Karpas-422 (cell line): ENCODE measurements at places on chromosomes 13 and 19. TPM values are rescaled to one million over a fixed set of nuclear protein-coding genes. Genes with fewer than 3 reads are reported as not detected.
A peak's percentile ranks its signal among the peaks of the same experiment; 100 is the strongest.

DNA sequence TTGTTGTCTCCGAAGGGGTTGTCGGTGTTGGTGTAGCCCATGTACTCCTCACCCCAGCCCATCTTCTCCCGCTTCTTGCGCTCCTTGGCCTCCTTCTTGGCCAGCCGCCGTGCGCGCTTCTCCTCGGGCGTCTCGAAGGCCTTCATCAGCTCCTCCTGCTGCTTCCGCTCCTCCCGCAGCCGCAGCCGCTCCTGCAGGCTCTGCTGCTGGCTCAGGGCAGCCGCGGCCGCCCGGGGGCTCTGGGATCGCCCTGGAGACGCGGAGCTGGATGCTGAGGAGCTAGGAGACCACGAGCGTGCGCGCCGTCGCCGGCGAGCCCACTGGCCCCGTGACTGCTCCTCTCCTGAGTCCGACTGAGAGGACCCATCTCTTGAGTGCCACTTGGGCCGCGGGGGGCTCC lies 2.9 kb downstream of the CACTIN start:
- H3K4me3 ChIP-seq: no peak overlapping the region
- peaks cover 18% of the 10 kb centered on the region for H3K4me1 ChIP-seq
- DNase-seq: no peak

GRCh38 chr19:1882089-1882785 lies 3.1 kb downstream of the ABHD17A start:
- H3K4me1 ChIP-seq: peaks cover 22% of the 10 kb centered on the region
- H3K4me3 ChIP-seq: no peak overlapping the region
- H3K27ac ChIP-seq: no peak overlapping the region
- no peaks in the 10 kb centered on the region for H3K27me3 ChIP-seq

DNA sequence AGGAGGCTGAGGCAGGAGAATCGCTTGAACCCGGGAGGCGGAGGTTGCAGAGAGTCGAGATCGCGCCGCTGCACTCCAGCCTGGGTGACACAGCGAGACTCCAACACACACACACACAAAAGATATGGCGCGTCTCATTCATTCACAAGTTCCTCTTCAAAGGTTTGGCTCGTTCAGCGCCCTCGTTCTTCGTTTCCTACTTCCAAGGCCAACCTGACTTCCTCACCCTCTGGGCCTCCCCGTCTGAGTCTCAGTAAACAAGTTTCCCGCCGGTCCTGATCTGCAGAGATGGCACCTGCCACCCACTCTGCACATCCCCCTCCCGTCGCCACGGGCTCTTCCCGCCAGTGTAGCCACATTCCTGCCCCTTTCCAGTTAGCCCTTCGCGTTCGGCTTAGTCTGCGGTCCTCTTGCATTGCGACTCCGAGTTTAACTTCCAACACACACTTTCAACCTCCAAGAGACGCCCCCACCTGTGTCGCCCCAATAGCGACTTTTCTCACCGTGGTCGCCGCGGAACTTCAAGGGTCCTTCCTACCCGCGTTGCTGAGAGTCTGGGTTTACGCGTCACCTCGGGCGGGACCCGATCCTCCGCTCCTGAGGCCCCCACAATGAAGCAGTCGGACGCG lies 1.3 kb upstream of the BSG start:
- DNase-seq: peak; percentile 84
- H3K4me1 ChIP-seq: peaks cover 29% of the 10 kb centered on the region
- H3K27ac ChIP-seq: peak overlapping the region; percentile 93
- no peaks in the 10 kb centered on the region for H3K27me3 ChIP-seq
- H3K36me3 ChIP-seq: peaks cover 5% of the 10 kb centered on the region; the same call in 1 of the 2 replicates

DNA sequence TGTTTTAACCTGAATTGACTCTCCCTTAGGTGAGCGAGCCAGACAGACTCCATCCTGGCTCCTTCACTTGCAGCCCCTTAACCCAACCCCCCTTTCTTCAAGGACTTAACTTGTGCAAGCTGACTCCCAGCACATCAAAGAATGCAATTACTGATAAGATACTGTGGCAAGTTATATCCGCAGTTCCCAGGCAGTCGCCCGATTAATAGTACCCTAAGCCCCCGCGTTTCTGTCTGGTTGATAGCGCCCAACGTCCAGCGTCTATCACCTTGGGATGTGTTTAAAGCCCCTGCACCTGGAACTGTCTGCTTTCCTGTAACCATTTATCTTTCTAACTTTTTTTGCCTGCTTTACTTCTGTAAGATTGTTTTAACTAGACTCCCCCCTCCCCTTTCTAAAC lies 6.2 kb downstream of the HSD17B14 start:
- no peak overlapping the region for H3K4me3 ChIP-seq
- no peak overlapping the region for H3K27ac ChIP-seq
- H3K4me1 ChIP-seq: no peaks in the 10 kb centered on the region
- peak; percentile 23 for DNase-seq

- no peak overlapping the region for H3K27ac ChIP-seq
- H3K27me3 ChIP-seq: no peaks in the 10 kb centered on the region
- peaks cover 7% of the 10 kb centered on the region for H3K4me1 ChIP-seq
- H3K4me3 ChIP-seq: no peak overlapping the region
- peaks cover 10% of the 10 kb centered on the region; the same call in 1 of the 2 replicates for H3K36me3 ChIP-seq
These were observed 64.2 kb downstream of the DPY19L3 start for GRCh38 chr19:32469795-32470194.

The IGFL3 gene
- not detected in 2 replicates for total RNA-seq

The WDR62 gene
- total RNA-seq: 9.4 and 10.9 TPM in 2 replicates
